Fibroblast of skin of back (primary cell): ENCODE measurements at places on chromosomes 13 and 19.

- DNase-seq, result peak; percentile 79
Observed at GRCh38 chr13:111043575-111043982, 71.5 kb upstream of the ARHGEF7 start.

GRCh38 chr13:20714563-20715329 lies 11.2 kb downstream of the IL17D start:
- DNase-seq, result peak; percentile 75

GRCh38 chr13:68748038-68748437 lies 1359.6 kb upstream of the ATXN8OS start:
- DNase-seq, result peak; percentile 0

DNA sequence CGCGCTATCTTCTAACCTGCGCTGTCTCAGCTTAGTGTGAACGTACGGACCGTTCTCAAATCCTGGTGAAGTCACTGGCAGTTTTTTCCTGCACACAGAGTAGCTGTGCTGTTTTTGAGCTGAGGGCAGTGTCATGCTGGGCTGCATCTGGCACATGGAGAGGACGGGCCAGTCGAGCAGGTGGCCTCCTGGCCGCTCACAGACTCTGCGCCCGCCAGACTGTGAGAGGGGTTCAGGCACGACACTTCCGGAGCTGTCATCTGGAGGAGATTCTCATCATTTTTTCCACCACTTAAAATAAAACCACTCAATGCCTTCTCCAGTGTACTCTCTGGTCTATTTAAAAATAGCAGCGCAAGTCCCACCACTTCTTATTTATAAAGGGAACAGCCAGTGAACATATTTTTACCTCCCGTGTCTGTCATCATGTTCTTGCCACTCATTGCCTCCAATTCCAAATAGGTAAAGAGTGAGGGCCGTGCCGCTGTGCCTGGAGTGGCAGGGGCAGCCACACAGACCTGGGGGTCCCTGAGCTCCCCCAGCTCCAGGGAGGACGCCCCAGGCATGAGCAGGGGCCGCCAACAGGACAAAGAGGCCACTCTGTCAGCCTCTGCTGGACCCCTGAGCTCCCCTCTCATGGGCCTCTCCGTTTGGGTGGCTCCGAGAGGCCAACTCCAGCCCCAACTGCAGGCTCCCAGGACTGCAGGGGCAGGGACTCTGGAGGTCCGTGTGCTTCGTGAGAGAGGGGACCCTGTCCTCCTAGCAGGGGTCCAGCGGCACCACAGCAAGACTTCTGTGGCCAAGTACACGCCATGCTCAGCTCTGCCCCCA lies 36.9 kb upstream of the GRTP1 start:
- peak; percentile 59 for DNase-seq

GRCh38 chr19:35264268-35265125 lies 4.3 kb upstream of the USF2 start:
- no peak for DNase-seq

- DNase-seq, result no peak
Observed at GRCh38 chr13:102628559-102628958, 31.8 kb downstream of the TPP2 start.

- no peak for DNase-seq
Observed at GRCh38 chr13:76019421-76020044, 383.4 kb downstream of the LMO7 start.

- no peak for DNase-seq
Observed at GRCh38 chr13:94175076-94175475, 304.4 kb downstream of the DCT start.

- no peak for DNase-seq
Observed at GRCh38 chr13:52187029-52187423, 27.6 kb upstream of the NEK3 start.

GRCh38 chr13:27309967-27310598 lies 39.5 kb downstream of the RASL11A start:
- DNase-seq, result peak; percentile 18

DNA sequence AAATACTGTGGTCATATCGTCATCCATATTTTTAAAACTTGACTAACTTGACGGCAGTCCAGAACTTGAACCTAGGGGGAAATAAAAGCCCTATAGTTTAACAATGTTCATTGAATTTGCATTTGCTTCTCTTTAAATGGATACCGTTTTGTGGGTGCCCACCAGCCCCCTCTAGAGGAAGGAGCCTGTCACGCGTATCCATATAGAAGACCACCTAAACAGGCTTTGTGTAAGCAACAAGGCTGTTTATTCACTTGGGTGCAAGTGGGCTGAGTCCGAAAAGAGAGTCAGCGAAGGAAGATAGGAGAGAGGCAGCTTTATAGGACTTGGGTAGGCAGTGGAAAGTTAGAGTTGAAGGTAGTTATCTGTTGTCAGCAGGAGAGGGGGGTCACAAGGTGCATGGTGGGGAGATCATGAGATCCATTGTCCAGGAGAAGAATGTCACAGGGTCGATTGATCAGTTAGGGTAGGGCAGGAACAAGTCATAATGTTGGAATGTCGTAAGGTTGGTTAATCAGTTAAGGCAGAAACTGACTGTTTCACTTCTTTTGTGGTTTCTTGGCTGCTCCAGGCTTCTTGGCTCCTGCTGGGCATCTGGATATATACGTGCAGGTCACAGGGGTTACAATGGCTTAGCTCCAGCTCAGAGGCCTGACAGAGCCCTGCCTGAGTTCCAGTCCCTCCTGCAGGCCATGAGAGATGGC lies 42.5 kb upstream of the ANKRD10 start:
- no peak for DNase-seq

GRCh38 chr13:45849408-45849807 lies 2.1 kb downstream of the SIAH3 start:
- no peak for DNase-seq

GRCh38 chr13:74077375-74077774 lies 56.8 kb downstream of the KLF12 start:
- DNase-seq, result no peak

DNA sequence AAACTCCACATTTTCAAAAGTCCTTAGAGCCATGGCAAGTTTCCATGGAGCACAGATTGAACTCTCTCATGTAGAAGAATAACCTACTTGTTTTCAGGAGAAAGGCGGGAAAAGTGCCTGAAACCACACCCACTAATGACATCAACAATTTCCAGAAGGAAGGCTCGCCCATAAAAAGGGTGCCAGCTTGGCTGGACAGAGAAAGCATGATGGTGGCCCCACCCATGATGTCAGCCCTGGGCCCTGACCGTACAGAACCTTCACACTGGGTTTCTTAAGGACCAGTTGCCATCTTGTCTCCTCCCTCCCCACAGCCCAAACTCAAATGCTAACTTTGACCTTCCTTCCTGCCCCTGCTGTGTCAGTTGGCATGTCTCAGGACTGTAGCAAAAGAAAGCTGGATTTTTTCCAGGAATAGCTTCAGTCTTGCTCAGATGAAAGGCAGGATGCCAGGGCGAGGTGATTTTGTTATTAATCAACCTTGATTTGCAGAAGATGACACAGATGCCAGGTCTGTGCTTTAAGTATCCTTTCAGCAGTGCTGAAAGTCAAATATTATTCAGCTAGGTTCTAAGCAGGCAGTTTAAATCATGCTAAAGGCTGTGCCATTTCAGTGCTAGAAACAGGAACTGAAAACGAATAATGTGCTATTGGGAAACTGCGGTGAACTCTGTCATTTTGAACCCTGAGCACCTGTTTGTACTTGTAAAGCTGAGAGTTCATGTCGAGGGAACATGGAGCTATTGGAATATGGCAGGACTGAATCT lies 89.5 kb upstream of the RFC3 start:
- no peak for DNase-seq

- DNase-seq, result peak; percentile 17
Observed at GRCh38 chr19:35843676-35844481, 8.4 kb downstream of the NPHS1 start.

- peak; percentile 51 for DNase-seq
Observed at GRCh38 chr13:101875717-101876393, 423.4 kb downstream of the ITGBL1 start.

- DNase-seq, result no peak
Observed at GRCh38 chr19:41376241-41376997, at the start of gene TMEM91. Gene TMEM91, plus strand, starts transcription at chr19:41376533. Its CDS starts 1,777 bp downstream, at chr19:41378310.

DNA sequence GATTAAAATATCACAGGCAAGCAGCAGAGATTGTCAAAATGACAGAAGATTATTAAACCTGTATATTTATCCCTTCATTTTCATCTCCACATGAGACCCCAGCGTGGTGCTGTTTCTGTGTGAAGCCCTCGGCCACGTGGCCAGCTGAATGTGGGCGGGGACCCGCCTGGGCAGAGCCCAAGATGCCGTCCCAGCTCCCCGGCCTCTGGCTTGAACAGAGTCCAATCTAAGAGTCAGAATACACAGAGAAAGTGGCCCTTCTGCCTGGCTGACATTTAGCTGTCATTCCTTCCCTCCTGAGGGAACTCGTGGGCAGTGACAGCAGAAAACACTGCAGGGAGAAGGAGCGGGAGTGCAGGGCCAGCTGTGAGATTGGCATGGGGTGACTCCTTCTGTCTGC lies 34.9 kb upstream of the UQCRFS1 start:
- DNase-seq, result no peak

DNA sequence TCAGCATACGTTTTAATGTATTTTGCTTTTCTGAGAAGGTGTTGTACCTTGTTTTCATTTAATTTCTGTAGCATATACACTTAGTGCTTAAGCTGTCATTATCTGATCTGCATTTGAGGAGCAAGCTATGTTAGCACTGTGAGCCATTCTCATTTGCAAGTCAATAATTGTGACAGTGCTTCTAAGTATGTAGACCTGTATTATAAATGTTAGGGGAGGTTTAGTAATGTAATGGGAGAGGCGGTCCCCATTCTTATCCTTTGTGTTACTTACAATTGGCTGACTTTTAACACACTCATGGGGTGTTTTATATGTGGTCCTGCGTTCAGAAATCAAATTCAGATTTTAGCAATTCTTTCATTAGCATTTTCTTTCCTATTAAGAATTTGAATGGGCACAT lies 90.2 kb downstream of the GPC6 start:
- DNase-seq, result no peak

- DNase-seq, result no peak
Observed at GRCh38 chr13:91902291-91902690, 503.9 kb downstream of the GPC5 start.

GRCh38 chr19:10678813-10679212 lies 22.4 kb upstream of the QTRT1 start:
- no peak for DNase-seq

GRCh38 chr19:18432275-18433014 lies 5.5 kb downstream of the ISYNA1 start:
- no peak for DNase-seq

- no peak for DNase-seq
Observed at GRCh38 chr19:2415281-2415972, 12.0 kb downstream of the TIMM13 start.

GRCh38 chr19:6199240-6199994 lies 64.0 kb downstream of the ACSBG2 start:
- DNase-seq, result peak; percentile 98

DNA sequence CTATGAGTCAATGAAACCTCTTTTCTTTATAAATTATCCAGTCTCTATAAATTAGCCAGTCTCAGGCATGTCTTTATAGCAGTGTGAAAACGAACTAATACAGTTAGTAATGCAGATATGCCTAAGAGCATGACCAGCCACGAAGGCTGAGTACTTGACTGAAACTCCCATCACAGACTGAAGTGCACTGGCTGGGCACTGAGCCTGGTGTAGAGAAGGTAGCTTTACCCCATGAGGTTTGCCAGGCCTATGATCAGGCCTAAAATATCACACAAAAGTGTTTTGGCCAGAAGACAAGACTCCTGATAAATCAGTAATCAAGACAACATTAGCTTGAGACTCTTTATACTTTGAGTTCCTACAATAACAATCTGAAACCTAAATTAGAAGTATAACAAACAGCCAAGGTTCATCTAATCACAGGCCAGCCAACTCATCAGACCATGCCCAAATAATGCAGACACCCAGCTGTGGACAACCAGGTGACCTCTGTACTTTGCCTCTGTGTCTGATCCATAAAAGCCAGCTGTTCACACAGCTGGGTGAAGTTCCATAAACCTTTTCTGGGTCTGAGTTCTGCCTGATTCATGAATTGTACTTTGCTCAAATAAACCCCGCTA lies 771.8 kb upstream of the SLITRK1 start:
- DNase-seq, result no peak

GRCh38 chr13:85717921-85718320 lies 81.3 kb downstream of the SLITRK6 start:
- DNase-seq, result no peak
